ENCODE measurements at places on chromosomes 4 and X.

- DNase-seq, result no peak
Measured at GRCh38 chrX:44906041-44906440, 33.1 kb downstream of the KDM6A start.

DNA sequence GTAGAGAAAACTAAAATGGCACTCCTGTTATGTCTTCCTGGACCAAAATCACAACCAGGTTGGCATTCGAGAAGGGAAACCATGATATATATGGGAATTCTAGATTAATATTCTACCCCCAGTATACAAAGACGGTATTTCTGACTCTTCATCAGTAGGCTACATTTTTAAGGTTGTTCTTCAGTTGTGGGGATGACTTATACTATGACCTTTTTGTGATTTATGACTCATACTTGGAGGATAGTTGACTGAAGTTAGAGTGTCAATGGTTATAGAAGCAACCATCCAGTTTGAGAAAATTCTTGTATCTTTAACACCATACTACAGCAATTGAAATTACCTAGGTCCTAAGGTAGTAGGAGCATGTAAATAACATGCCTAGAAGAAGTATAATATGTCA, 49.8 kb upstream of the CYSLTR1 start:
- DNase-seq, result no peak

DNA sequence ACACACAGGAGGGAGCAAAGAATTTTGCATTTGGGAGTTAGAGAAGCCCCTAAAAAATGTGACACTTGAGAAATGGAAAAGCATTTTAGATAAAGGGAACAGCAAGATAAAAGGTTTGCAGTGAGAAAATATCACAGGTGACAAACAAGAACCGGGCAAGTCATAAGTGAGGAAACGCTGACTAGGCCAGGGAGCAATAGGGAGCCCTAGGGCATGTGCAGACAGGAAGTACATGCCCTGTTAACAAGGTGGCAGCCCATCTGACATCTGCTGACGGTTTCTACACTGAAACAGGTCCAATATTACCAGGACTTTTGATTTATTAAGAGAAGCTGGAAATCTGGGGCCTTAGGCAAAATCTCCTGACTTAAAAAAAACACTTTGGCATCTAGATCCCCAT, 4.0 kb upstream of the IL13RA1 start:
- no peak for DNase-seq

DNA sequence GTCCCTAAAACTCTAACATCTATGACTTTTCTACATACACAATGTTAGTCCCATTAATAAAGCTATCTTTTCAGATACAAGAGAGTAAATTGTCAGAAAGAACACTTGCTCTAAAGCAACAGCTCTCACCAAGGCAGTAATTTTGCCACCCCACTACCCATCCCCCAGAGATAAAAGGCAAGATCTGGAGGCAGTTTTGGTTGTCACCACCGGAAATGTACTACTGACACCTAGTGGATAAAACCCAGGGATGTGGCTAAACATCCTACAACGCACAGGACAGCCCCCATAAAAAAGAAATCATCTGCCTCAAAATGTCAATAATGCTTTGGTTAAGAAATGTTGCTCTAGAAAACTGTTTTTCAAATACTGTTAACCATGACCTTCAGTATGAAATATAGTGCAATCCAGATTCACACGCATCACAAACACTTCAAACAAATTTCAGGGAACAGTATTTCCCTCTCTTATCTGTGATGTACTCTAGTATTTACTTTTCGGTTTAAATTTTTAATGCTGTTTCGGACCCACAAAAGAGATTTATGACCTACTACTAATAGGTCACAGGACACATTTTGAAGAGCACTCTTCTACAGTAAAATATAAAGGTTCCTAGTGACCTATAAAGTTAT, 5.1 kb downstream of the FBXL5 start:
- peak; percentile 74 for DNase-seq

DNA sequence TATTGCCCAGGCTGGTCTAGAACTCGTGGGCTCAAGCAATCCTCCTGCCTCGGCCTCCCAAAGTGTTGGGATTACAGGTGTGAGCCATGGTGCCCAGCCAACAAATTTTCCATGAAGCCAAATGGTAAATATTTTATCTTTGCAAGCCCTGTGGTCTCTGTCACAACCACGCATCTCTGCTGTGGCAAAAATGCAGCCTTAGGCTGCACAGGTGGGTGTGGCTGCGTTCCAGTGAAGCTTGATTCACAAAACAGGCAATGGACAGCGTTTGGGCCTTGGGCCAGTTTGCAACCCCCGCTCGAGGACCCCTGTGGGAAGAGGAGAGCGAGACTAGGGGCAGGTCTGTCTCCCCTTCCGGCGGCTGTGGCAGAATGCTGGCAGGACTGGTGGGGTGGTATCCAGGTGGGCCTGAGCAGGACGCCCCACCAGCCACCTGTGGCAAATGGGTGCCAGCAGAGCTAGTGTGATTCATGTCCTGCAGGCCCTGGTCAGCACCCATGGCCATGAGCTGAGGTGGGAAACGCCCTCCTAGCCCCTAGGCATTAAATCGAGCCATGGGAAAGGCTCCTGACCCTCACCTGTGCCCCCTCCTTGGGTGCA, 19.7 kb downstream of the HTRA3 start:
- no peak for DNase-seq

DNA sequence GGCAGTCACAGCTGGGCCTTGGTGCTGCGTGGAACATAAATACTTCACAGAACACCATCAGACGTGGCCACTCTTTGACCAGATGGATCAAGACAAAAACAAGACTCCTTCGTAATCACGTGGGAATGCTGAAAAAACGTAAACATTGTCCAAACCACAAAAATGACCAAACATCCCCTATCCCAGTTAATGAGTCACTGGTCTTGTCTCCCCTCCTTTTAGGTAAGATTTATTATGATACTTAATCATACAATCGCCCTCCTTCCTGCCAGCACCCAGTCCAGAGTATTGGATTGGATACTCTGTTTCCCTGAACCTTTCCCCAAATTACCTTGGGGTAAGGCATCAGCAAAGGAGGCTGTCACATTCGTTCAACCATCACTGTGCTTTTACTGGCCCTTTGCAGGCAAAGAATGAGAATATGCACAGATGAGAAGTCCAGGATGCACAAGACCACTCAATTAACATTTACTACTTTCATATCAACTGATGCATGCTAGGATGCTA, 601 bp upstream of the TCEANC start:
- DNase-seq, result no peak

DNA sequence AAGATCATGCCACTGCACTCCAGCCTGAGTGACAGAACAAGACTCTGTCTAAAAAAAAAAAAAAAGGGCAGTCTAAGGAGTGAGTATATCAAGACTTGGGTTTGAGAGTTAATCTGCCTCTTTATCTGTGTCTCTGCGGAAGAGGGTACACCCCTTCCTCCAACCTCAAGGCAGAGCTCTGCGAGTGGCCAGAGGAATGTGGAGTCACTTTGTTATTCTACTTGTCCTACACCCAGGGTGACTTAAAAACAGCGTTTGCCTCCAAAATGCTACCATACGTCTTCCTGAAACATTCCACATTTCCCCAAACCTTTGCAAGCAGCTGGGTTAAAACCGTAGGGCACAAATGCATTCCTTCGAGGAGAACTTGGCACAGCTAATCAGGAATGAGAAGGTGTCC, 199.9 kb downstream of the SHOX start:
- DNase-seq, result no peak

GRCh38 chr4:53531585-53532224, 59.6 kb downstream of the LNX1 start:
- DNase-seq, result no peak

DNA sequence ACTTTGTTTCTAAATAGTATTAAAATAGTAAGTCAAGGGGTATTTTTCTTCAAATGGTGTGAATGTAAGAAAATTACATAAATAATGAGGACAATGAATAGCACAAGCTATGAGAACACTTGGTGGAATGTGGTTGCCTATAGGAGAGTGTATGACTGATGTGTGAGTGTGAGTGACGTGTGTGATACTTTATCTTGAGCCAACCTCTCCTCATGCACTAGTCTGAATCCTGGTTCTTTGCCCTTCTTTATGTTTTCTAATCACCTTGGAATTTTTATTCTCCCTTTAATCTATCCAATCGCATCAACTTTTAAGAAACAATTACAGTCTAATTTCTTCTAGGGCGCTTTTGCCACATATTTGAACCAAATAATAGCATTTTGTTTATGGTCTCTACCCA, 98.2 kb downstream of the YIPF7 start:
- no peak for DNase-seq

GRCh38 chrX:151596282-151596681, 32.8 kb downstream of the PASD1 start:
- DNase-seq, result no peak

DNA sequence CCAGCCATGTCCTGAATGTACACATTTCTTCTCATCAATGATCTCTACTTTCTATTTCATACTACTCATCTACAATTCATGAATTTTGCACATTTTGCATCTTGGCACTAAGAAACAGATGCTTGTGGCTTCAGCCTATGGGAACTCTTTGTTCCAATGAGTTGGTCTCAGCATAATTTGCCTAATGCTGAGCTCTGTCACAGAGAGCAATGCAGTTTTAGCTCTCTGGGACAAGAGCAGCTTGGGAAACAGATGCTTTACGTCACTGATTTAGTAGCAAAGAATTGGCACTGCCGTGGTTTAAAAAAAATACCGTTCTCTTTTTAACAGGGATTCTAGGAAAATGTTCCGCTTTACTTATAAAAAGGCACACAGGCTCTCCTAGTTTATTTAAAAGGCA, 162.4 kb downstream of the WDFY3 start:
- no peak for DNase-seq

- DNase-seq, result no peak
Measured at GRCh38 chr4:153676984-153677383, 7.1 kb upstream of the TLR2 start.

DNA sequence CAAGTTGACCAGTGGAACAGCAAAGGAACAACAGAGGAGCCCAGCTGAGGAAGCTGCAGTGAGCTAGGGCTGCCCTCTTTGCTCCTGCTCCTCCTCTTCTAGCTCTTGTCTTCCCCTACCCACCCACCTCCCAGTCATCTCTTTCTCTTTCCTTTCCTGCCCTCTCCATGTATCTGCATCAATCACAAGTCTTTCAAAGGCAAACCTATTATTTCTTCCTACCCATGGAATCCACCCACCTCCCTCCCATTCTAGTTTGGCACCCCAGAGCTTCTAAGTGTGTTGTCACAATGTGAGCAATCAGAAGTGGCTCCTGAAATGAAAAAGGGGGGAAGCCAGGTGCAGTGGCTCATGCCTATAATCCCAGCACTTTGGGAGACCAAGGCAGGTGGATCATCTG, 69.3 kb downstream of the TSC22D3 start:
- DNase-seq, result no peak

DNA sequence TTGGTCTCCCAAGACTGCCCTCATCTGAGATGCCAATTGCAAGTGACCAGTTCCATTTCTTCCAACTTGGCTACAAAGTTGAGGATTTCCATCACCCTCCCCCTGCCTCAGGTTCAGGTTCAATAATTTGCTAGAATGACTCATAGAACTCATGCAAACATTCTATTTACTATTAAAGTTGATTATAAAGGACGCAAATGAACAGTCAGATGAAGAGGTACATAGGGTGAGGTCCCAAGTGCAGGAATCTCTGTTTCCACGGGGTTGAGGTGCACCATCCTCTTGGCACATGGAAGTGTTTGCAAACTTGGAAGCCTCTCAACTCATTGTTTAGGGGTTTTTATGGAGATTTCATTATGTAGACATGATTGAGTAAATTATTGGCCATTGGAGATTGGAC, 41.0 kb downstream of the FGFBP1 start:
- no peak for DNase-seq

DNA sequence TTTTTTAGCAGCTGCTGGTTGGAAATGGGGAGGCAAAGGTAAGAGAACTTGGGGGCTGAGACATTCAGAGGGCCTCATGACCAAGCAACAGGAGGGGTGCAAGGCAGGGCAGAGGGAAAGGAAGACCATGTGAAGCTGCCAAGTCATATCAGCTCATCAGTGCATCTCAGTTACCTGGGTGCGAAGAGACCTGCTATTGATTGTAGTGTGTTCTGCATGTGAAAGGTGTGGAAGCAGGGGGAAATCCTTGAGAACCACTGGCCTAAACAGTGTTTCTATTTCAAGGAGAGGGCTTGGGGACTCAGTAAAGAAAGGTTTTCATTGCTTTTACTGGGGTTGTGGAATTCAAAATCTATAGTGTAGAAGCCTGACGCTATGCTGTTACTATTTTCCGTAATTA, 47.1 kb upstream of the EDA start:
- no peak for DNase-seq

- DNase-seq, result no peak
Measured at GRCh38 chr4:105828074-105828473, 67.2 kb upstream of the NPNT start.

GRCh38 chr4:77493120-77493752, 112.4 kb upstream of the CXCL13 start:
- peak; percentile 27 for DNase-seq

- DNase-seq, result no peak
Measured at GRCh38 chr4:185392156-185392555, 3.6 kb downstream of the LRP2BP start.

- no peak for DNase-seq
Measured at GRCh38 chr4:2330091-2331042, 68.5 kb upstream of the MXD4 start.

- DNase-seq, result no peak
Measured at GRCh38 chrX:111830571-111830970, 45.4 kb upstream of the TRPC5OS start.

- no peak for DNase-seq
Measured at GRCh38 chr4:6369924-6370645, 100.4 kb downstream of the WFS1 start.

GRCh38 chrX:129961180-129962083, 21.0 kb upstream of the BCORL1 start:
- DNase-seq, result peak; percentile 83

DNA sequence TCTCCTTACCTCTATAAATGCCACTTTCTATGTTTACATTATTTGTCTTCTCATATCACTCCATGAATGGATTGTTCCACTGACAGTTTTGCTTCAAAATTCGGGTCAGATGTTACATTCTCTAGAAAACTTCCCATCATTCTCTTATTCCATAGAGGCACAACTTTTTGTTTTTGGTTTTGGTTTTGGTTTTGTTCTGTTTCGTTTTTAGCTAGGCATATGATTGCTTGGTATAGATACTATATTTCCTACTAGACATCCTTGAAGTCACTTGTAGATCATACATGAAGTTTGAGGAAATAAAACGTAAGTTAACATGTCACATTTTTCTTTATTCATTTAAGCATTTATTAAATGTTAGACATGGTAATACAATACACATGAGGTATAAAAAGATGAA, 961.0 kb downstream of the PCDH18 start:
- DNase-seq, result no peak
